ENCODE measurements at places on chromosomes 1 and 21. TPM values are rescaled to one million over a fixed set of nuclear protein-coding genes. Genes with fewer than 3 reads are reported as not detected.
A peak's percentile ranks its signal among the peaks of the same experiment; 100 is the strongest.

AMY1B gene
- polyA plus RNA-seq, result not detected

KCNA3 gene
- 1.1 TPM for polyA plus RNA-seq

XCL1 gene
- polyA plus RNA-seq, result 0.39 TPM

GRCh38 chr1:204791453-204792353, 79.0 kb upstream of the NFASC start:
- peak; percentile 79 for DNase-seq

DNA sequence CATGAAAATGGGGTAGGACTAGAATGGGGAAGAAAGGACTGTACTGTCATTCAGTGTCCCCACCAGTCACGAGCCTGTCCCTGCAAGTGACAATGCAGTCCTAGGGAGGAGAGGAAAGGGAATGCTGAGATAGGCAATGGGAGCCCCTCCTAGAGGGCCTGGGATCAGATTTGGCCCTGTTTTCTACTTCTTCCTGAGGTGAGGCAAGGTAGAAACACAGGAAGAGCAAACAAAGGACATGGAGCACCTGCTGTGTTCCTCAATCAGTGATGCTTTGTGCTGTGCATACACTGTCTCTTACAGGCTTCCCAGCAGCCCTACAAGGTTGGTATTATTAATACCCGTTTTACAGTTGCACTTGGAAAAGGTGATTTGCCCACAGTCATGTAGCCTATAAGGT, 6.1 kb downstream of the FABP3 start:
- no peak for DNase-seq

GRCh38 chr1:51093581-51093980, 8.4 kb upstream of the C1orf185 start:
- no peak for DNase-seq

GRCh38 chr1:71413441-71414175, 332.8 kb upstream of the ZRANB2 start:
- no peak for DNase-seq
